ENCODE measurements at places on chromosomes 1 and 21.

GRCh38 chr1:172138634-172139033 is 281.9 kb upstream of the C1orf105 start:
- DNase-seq = no peak

- peak; percentile 8 for DNase-seq
Measured at GRCh38 chr1:246214708-246215509, 292.2 kb downstream of the SMYD3 start.

- peak; percentile 88 for DNase-seq
Measured at GRCh38 chr1:161227196-161227871, 1.5 kb downstream of the TOMM40L start.

- no peak for DNase-seq
Measured at GRCh38 chr1:49016030-49016977, 239.6 kb upstream of the BEND5 start.

DNA sequence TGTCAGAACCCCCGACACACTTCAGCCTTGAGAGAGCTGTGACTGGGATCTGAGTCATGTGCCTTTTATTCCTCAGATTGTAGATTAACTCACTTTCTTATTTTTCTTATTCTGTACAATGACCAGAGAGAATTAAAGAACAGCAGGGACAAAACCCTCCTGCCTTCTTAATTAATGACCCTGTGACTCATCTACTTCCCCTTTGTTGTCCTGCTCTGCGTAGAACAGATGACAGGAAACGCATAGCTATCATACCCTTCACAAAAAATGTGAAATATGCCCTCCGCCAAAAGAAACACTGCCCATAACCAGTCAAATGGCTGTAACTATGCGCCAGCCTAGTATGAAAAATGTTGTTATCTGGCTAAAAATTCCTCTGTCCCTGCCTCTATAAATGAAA is 9.1 kb upstream of the PADI2 start:
- peak; percentile 81 for DNase-seq

- DNase-seq = no peak
Measured at GRCh38 chr1:50416553-50417453, 6.4 kb downstream of the DMRTA2 start.

GRCh38 chr1:22508329-22508728 is 55.0 kb upstream of the EPHA8 start:
- DNase-seq = no peak

DNA sequence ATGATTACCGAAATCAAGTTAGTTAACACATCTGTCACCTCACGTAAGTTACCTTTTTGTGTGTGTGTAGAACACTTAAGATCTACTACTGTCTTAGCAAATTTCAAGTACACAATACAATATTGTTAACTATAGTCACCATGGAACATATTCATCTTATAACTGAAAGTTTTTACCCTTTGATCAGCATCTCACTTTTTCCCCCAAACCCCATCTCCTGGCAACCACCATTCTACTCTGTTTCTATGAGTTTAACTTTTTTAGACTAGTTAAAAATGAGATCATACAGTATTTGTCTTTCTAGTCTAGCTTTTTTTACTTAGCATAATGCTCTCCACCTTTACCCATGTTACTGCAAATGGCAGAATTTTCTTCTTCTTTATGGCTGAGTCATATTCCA is 124.7 kb downstream of the RABGAP1L start:
- DNase-seq = no peak

DNA sequence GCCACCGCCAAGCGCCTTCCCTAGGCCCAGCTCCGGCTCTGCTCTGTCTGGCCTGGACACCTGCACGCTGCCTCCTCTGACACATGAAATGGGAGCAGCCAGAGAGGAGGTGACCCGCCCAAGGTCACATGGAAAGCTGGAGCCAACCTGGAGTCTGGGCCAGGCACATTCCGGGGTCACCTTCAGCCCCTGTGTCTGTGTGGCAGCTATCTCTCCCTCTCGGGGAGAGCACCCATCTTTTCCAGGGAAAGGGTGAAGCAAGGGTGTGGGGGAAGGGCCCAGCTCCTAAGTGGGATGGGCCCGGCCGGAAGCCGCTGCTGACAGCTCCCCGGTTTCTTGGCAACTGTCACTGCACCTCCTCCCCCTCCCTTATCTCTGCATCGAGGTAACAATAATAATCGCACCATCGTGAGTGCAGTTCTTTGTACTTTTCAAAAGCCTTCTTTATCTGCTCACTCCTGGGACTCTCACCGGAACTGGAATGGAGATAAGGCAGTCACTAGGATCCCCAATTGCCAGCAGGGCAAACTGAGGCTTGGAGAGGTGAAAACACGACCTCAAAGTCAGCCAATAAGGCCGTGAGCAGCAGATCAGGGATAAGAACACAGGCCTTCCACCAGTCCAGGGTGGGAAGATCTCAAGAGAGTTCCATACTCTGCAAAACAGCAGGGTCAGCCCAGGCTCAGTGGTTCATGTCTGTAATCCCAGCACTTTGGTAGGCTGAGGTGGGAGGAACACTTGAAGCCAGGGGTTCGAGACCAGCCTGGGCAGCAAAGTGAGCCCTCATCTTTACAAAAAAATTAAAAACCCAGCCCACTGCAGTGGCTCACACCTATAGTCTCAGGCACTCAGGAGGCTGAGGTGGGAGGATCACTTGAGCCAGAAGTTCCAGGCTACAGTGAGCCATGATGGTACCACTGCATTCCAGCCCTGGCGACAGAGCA is 36.9 kb downstream of the RAP1GAP start:
- no peak for DNase-seq

DNA sequence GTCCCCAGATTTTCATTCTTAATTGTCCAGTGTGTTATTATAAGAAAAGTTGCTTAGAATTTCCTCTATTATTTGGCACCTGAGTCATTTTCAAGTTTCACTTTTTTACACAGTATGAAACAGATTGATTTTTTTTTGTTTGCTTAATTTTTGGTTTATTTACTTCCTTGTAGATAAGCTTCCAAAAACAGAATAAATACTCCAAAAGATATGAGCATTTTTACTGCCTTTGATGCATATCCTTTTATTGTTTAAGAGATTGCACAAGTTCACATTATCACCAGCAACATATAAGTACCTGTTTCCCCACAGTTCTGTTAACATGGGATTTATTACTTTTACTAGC is 36.3 kb upstream of the AHCYL1 start:
- no peak for DNase-seq

GRCh38 chr21:31305888-31306287 is 38.2 kb downstream of the TIAM1 start:
- DNase-seq = no peak

GRCh38 chr1:156221986-156222692 is 9.3 kb downstream of the PMF1 start:
- no peak for DNase-seq

DNA sequence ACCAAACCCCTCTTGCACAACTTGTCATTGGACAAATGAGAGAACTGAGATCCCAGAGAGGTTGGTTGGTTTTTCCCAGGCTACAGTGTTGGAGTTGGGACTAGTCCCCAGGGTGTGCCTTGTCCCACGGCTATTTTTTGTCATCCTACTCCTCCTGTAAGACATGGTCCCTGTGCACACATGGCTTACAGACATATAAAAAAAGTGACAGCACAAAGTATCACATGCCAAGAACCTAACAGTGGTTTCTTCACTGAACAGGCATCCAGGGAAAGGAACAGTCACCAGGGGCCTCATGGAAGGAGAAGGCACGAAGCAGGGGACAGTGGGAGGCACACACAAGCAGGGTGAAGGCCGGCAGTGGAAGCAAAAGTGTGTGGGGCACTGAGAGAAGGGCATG is 36.5 kb downstream of the SERBP1 start:
- no peak for DNase-seq

- DNase-seq = no peak
Measured at GRCh38 chr1:15070145-15070748, 83.3 kb upstream of the TMEM51 start.

- DNase-seq = no peak
Measured at GRCh38 chr1:1760345-1760650, 18.0 kb downstream of the NADK start.

GRCh38 chr1:26239936-26240335 is 5.9 kb downstream of the CEP85 start:
- no peak for DNase-seq

DNA sequence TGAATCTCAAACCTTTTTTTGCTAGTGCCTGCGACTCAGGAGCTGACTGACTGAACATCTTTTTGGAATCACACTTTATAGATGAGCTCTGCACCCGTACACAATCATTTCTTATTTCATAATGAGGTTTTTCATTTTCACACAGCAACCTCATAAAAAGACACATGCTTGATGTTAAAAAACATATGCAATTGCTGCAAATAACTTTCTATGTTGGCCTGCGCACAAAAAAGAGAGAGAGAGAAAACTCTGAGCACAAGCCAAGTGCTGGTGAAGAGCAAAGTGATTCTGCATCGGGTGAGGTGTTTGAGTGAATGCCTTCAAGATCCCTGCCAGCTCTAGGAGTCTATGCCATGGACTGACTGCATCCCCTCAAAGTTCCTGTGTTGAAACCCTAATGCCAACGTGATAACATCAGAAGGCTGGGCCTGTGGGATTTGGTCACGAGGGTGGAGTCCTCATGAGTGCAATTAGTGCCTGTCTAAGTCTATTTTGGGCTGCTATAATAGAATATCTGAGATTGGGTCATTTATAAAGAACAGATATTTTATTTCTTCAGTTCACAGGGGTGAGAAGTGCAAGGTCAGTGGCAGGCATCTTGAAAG is 36.6 kb downstream of the C1orf87 start:
- no peak for DNase-seq

DNA sequence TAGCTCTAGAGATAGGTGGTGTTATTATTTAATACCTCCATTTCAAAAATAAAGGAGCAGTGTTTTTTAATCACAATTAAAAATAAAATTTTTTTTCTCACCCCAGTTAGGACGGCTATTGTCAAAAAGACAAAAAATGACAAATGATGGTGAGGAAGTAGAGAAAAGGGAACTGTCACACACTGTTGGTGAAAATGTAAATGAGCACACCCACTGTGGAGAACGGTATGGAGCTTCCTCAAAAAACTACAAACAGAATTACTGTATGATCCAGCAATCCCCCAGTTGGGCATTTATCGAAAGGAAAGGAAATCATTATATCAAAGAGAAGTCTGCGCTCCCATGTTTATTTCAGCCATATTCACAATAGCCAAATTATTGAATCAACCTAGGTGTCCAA is 148.7 kb upstream of the NR5A2 start:
- no peak for DNase-seq

GRCh38 chr1:167227934-167228378 is 7.3 kb downstream of the POU2F1 start:
- no peak for DNase-seq

GRCh38 chr1:85464497-85465098 is 361 bp downstream of the DDAH1 start:
- DNase-seq = peak; percentile 81

- no peak for DNase-seq
Measured at GRCh38 chr1:106290805-106291501, 765.5 kb upstream of the PRMT6 start.

- DNase-seq = no peak
Measured at GRCh38 chr1:224495866-224496265, 61.3 kb upstream of the WDR26 start.

- peak; percentile 90 for DNase-seq
Measured at GRCh38 chr1:10796029-10796944, at the start of gene CASZ1. TSS of gene CASZ1 (minus strand) at chr1:10796646. CDS start at chr1:10693889, 102,757 bp downstream.

DNA sequence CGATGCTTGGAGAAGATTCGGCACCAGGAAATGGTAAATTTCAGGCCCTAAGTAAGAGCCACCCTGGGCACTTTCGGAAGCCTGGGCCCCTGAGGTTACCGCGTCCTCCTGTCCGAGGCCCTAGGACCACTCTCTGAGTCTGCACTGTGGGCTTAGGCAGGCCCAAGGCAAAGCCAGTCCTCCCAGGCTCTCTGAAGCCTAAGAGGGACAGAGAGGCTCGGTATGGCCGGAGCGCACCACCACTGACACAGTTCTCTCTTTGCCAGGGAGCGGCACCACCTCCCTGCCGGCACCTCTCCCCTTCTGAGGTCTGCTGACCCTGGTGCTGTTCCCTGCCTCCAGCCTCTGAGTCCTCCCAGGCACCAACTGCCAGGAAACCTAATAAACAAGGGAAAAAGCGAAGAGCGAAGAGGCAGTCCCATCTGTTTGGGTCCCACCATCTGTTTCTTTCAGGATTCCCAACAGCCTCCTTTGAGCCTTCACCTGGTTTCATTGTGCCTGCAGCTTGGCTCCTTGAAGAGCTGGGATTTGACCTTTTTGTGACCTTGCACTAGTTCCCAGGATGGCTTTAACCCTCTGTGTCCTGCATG is 57.7 kb downstream of the VWA5B1 start:
- DNase-seq = no peak

DNA sequence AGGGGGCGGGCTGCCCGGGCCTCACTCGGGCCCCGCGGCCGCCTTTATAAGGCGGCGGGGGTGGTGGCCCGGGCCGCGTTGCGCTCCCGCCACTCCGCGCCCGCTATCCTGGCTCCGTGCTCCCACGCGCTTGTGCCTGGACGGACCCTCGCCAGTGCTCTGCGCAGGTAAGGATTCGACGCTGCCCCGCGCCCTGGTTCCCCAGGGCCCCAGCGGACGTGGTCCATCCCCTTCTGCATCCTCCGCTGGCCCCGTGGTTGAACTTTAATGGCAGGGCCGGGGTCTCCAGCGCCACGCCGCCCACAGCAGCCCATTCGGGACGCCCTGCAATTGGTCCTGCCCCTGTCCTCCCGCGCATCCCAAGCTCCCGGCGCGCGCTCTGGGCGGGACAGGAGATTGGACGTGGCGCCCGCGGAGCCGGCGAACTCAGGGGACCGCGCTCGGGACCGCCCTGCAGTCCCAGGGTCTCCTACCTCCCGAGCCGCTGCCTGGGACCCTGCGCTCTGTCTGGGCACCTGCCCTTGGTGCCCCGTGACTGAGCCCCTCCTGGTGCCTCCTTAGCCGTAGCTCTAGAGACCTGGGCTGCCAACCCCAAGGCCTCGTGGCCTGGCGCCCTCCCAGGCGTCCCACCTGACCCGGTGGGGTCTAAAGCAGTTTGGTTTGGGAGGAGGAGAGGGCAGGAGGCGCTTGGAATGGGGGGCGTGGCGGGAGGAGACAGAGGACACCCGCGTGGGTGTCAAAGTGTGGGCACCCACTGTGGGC is at the start of gene ALPL:
Gene ALPL (plus strand): TSS at position 73 of the 762 bp plus-strand sequence. CDS start 44,659 bp downstream, outside the sequence.
- DNase-seq = no peak

- DNase-seq = no peak
Measured at GRCh38 chr1:29397981-29398380, 161.7 kb downstream of the PTPRU start.

Data from RKO (cell line).